ENCODE measurements at places on chromosomes 13 and 19.

DNA sequence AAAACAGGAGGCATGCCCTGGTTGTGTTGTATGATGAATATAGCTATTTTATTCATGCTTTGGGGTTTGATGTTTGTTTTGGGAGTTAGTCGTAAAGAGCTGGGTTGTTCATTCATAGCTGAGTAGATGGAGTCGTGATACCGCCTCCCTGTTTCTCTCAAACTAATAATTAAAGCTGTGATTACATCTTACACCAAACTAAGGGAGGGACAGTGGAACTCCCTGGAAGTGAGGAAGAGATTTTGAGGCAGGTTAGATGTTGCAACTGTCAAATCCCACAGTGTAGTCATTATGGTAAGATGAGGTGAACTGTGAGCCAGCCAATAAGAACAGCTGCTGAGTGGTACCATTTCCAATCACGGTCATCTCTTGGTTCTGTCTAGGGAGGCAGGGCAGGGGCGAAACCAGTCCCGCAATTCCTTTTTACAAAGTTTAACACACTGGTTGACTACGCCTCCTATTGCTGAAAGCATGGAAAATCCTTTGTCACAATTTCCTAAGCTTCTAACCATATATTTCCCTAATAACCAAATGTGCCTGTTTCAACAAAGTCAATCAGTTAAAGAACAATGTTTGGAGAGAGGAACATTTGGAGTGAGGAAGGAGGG, 207.6 kb upstream of the SERP2 start:
- DNase-seq = no peak

DNA sequence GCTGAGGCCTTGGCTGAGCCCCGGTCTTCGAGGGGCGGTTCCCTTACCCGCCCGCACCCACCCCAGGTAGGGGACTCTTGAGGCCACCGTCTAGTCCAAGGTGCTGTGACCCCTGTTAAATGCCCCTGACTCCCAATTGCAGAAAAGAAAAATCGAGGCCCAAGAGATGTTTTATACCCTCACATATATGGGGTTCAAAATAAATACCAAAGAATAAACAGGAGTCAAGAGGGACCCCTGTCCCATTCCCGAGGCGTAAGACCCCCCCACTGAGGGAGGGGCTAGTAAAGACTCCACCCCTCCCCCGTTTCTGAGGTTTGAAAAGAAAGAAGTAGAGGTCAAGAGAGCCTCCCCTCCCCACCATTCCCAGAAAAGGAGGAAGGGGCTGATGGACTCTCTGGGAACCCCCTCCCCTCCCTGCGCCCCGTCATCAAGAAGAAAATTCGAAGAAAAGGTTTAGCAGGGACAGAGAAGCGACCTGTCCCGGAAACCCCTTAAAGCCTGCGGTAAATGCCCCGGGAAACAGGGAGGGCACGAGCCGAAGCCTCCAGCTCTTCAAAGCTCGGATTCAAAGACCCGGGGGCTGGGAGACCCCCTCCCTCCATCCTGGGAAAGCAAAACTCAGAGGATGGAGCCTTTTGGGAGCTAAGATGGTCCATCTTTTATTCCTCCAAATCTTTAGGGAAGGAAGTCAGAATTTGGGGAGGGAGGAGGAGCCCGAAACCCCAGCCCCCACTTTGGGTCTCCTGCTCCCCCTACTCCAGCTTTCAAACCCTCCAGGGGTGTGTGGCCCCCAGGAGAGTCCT, 755 bp upstream of the RAB3A start:
- DNase-seq = no peak

- no peak for DNase-seq
Observed at GRCh38 chr13:48000559-48001113, 437 bp downstream of the SUCLA2 start.

- no peak for DNase-seq
Observed at GRCh38 chr19:50599427-50599826, 31.2 kb upstream of the LRRC4B start.

GRCh38 chr19:33350538-33351309, 22.8 kb upstream of the CEBPG start:
- DNase-seq = no peak

DNA sequence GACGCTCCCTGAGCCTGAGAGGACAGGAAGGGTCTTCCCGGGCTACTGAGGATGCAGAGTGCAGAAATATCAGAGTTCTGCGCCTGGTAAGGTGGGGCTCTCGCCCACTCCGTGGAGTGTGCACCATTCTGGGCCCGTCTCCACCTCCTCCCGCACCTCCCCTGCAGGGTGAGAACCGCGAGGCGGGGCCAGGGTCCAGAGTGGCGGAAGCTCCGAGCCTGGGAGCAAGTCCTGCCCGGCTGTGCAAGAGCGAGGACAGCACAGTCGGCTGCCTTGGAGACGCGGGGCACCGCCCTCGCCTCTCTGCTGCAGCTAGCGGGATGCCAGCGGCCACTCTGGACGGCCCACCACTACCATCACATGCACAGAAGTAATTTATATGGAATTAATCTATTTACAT, 2304.4 kb downstream of the PCDH9 start:
- DNase-seq = no peak

GRCh38 chr19:7196763-7197118, 97.5 kb downstream of the INSR start:
- DNase-seq = no peak

DNA sequence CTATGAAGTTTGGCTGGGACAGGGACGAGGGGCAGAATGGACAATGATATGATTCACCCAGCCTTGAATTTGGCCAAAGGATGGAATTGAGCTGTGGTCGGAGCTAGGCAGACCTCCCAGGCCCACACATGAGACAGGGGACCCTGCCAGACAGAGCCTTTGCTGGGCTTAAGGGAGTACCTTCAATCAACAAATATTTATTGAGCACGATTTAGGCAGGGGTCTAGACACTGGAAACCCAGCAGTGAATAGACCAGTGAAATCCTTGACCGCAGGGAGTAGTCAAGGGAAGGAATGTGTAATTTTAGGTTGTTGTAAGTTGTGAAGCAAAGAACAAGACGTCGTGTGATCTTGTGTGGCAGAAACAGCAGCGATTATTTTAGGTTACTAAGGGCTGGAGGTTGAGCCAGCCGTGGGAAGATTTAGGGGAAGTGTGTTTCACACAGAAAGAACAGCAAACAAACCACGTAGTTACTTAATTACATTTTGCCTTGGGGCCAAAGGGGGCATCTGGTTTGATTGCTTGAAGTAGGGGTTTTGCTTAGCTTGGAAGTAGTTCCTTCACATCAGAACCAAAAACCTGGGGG, 16.9 kb upstream of the AP1M2 start:
- no peak for DNase-seq

DNA sequence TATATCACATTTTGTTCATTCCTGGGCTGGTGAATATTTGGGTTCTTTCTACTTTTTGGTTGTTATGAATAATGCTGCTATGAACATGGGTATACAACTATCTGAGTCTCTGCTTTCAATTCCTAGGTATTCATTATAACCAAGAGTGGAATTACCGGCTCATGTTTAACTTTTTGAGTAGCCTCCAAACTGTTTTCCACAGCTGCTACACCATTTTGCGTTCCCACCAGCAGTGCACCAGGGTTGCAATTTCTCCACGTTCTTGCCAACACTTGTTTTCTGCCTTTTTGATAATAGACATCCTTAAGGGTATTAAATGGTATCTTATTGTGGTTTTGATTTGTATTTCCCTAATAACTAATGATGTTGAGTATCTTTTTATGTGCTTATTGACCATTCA, 16.8 kb downstream of the CDK8 start:
- no peak for DNase-seq

GRCh38 chr19:39937094-39937720, 2.8 kb upstream of the FCGBP start:
- no peak for DNase-seq

DNA sequence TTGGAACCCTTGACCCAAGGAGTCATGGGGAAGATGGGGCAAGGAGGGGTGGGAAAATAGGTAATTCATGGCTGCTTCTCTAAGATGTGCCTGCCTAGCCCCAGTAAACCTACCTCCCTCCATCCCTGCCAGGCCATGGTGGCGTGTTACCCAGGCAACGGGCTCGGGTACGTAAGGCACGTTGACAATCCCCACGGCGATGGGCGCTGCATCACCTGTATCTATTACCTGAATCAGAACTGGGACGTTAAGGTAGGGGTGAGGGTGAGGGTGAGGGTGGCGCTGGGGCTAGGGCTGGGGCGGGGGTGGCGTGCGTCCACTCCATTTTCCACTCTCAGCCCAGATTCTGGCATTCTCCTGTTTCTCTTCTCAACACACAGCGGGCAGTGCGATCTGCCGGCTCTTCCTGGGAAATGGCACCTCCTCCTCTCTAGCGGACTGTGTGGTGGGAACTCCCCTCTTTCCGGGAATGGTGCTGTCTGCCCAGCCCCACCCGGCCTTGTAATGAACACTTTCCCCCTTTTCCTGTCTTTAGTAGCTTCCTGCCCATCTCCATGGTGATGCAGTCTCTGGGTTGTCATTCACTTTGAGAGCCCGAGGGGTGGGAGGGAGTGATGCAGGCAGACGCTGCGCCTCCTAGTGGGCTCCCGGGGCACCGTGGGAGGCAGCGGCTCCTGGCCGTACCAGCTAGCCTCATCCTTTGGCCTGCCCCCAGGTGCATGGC, 7.6 kb downstream of the EGLN2 start:
- DNase-seq = peak; percentile 88

DNA sequence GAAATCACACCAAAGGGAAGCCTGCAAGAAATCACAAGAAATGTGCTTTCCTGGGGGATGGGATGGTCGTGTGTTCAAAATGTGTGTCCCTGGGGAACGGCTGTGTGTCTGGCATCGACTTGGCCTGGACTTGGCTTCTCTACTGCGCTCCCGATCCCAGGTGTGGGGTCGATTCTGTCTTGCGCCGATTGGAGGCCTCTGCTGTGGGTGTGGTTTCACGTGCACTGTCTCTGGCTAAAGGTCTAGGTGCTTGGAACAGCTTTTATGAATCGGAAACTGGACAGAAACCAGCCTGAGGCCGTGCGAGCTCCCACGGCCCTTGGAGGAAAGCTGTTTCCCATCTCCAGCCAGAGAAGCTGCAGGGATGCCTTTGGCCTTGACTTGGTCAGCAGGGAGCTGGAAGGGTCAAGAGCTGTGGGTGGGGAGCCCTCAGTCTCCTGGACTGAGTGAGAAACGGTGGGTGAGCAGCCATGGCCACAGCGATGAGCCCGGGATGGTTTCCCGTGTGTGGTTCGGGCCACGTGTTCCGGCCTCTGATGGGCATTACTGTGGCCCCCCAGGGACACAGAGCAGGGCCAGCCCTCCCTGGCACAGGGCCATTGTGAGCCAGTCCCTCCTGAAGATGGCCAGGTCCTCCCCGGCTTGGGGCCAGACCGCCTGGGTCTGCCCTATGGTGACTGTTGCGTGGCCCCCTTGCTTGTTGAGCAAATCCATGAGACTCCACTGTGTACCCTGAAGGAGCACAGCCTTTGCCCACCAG, 29.7 kb downstream of the MCF2L start:
- no peak for DNase-seq

GRCh38 chr13:77415253-77416071, 88.6 kb upstream of the MYCBP2 start:
- DNase-seq = no peak

- DNase-seq = no peak
Observed at GRCh38 chr19:531753-532560, at the start of gene CDC34. Gene CDC34, plus strand, starts transcription at chr19:531760. Its CDS starts 172 bp downstream, at chr19:531932.

DNA sequence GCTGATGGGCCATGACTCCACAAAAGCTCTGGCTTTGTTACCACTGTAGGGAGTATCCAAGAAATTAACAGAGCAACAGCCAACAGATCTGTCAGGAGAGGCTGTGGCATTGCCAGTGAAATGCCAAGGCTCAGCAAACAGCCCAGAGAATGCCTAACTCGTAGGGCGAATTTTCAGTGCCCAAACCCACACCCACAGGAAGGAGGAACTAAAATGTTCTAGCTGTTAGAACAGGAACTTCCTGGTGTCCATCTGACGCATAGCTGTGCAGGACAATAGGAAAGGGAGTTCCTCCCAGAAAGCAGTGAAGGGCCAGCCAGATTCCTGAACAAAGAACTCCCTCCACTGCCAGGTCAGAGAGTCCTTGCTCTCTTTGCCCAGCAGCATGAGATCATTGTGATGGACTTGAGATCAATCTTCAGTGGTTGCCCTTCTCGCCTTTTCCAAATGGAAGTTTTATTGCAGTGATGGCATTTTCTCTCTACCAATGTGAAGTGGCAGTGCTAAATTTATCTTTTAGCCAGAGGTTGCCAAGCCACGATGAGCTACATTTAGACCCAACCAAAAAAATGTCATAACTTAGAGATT, 224.2 kb upstream of the STARD13 start:
- DNase-seq = no peak

DNA sequence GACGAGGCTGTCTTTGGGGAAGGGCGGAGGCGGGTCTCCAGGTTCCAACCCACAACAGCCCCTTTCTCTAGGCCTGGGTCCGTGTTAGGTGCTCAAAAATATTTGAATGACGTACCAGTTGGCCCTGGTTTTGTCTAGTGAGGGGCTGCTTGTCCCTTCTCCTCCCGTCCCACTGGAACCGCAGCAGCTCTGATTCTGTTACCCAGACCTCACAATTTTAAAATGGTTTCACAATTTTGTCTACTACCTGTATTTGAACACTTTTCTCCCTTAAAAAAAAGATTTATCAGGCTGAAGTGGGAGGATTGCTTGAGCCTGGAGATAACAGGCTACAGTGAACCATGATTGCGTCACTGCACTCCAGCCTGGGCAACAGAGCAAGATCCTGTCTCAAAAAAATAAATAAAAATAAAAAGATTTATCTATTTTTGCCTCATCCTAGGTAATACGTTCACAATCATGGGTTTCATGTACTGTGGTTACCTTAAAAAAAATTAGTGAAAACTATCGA, 1.3 kb upstream of the IRF2BP1 start:
- no peak for DNase-seq

Data from retinal pigment epithelial cell (primary cell).